Large intestine (tissue), 12 donors: ENCODE measurements at places on chromosomes 4 and X.
A peak's percentile ranks its signal among the peaks of the same experiment; 100 is the strongest.

GRCh38 chr4:165761963-165762362 is 111.1 kb upstream of the TLL1 start:
- H3K27me3 ChIP-seq = no peaks in the 10 kb centered on the region
- no peak overlapping the region for H3K4me3 ChIP-seq
- no peak overlapping the region for H3K27ac ChIP-seq
- DNase-seq = no peak
- no peaks in the 10 kb centered on the region for H3K36me3 ChIP-seq

GRCh38 chr4:69485130-69485529 is 10.6 kb downstream of the UGT2B4 start:
- DNase-seq = no peak
- no peaks in the 10 kb centered on the region for H3K4me1 ChIP-seq
- no peaks in the 10 kb centered on the region for H3K27me3 ChIP-seq
- H3K4me3 ChIP-seq = no peak overlapping the region
- no peaks in the 10 kb centered on the region for H3K36me3 ChIP-seq
- H3K27ac ChIP-seq = no peak overlapping the region

DNA sequence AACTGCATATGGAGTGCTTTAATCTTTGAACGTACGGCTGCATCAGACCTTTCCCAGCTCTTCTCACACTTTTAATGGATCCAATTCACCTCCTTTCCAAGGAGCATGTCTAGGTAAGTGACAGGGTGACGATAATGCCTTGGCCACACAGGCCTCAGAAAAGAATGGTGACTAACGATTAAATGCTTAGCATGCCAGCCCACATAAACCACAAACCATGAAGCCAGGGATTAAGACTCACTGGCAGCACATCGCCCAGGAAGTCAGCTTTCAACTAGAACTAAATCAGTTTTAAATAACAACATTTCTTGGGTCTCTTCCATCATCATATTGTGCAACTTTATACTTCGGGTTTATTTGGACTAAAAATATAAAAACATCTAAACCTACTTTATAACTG is 28.7 kb downstream of the INPP4B start:
- peaks cover 3% of the 10 kb centered on the region for H3K4me1 ChIP-seq
- no peaks in the 10 kb centered on the region for H3K36me3 ChIP-seq
- DNase-seq = no peak
- no peak overlapping the region for H3K27ac ChIP-seq
- H3K27me3 ChIP-seq = no peaks in the 10 kb centered on the region

- no peak for DNase-seq
- no peaks in the 10 kb centered on the region for H3K36me3 ChIP-seq
- no peak overlapping the region for H3K27ac ChIP-seq
- H3K4me1 ChIP-seq = no peaks in the 10 kb centered on the region
These were observed 1639.3 kb downstream of the RPA4 start for GRCh38 chrX:98523026-98523425.

GRCh38 chr4:10009861-10010500 is 11.3 kb downstream of the SLC2A9 start:
- no peak for DNase-seq
- H3K36me3 ChIP-seq = peaks cover 7% of the 10 kb centered on the region
- H3K4me1 ChIP-seq = peaks cover 25% of the 10 kb centered on the region
- H3K27me3 ChIP-seq = no peaks in the 10 kb centered on the region

DNA sequence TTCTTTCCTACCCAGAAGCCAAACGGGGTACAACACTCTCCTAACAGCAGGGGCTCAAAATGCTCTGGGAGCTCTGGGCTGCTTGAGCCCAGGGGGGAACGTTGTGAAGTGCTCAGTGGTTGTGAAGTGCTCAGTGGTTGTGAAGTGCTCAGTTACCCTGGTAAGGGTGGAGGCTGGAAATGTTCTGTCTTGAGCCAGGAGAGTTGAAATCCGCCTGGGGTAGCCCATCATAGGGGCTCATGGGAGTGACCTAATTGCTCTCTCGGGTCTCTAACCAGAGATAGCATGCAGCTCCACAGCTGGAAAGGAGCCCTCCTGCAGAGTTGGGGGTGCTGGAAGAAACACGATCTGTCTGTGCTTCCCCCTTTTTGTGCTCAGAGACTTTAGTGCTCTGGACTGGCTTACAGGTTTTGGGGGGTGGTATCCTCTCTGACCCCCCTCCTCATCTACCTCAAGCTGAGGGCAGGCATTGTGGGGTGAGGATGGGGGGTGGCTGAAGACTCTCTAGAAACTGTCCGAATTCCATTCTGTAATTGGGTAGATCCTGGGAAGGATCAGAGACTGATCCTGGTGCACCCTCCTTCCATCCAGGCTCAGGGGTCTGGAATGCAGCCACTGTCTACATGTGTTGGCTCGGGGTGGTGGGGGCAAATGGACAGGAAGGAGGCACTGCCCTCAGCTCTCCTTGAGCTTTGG is 2.7 kb downstream of the EFNB1 start:
- no peaks in the 10 kb centered on the region for H3K27me3 ChIP-seq
- H3K4me1 ChIP-seq = peaks cover 33% of the 10 kb centered on the region
- no peak for DNase-seq
- peak overlapping the region; percentile 40 for H3K27ac ChIP-seq
